ENCODE measurements at places on chromosomes 13 and 19.

DNA sequence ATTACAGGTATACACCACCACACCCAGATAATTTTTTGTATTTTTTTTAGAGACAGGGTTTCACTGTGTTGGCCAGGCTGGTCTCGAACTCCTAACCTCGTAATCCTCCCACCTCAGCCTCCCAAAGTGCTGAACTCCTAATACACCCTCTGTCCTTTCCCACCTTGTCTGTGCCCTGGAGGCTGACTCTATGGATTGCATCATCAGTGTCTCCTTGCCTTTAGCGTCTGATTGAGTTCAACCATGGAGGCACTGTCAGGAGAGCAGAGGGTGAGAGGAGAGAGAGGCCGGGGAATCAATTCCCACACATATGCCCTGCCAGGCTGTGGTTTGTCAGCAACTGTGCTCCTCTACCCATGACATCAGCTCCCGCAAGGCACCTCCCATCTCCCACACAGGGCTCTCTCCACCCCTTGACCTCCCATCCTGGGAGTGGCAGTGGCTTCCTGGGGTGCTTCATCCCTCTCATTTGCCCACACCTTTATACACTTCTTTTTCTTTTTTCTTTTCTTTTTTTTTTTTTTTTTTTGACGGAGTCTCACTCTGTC lies 12.6 kb upstream of the LILRB4 start:
- DNase-seq, result no peak

GRCh38 chr13:25085125-25085742 lies 10.7 kb upstream of the PABPC3 start:
- peak; percentile 35 for DNase-seq

DNA sequence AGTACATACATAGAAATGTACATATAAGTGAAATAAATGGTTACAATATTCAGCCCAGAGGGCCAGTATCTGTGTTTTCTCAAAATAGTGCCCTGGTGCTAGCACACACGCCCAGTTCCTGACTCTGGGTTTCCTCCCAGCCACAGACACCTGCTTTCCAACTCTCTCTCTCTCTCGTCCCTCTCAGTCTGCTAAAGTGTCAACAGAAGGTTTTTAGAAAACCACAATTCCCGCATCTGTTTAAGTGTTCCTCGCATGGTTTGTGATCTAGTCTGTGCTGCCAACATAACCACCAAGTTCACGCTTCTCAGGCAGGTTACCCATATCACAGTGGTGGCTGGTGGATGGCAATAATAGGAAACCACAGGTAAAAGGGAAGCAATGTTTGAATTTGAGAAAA lies 17.8 kb upstream of the UPF3A start:
- DNase-seq, result no peak

- no peak for DNase-seq
These were observed 3.9 kb downstream of the COG3 start for GRCh38 chr13:45468635-45469034.

DNA sequence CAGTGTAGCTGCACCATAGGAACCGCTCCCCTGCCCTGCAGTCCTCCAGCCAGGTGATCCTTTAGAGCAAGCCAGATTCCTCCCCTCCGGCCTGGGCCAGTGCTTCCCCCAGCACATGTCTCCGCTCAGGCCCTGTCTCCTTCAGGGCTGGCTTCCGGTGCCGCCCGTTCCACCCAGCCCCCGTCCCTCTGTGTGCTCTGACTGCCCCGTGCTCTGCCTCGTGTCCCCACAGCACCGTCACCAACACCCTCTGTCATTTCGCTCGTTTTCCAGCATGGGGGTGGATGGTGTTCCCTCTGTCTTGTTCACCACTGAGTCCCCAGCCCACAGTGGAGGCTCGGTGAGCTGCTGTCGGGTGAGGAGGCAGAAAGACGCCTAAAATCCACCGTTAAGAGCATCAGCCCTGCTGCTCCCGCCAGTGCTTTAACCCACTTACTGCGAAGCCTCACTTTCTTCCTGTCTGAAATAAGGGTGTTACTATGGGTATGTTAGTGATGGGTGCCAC lies 54.5 kb downstream of the TSSK6 start:
- peak; percentile 49 for DNase-seq

GRCh38 chr19:49409441-49410029 lies 13.7 kb downstream of the PTH2 start:
- DNase-seq, result no peak

DNA sequence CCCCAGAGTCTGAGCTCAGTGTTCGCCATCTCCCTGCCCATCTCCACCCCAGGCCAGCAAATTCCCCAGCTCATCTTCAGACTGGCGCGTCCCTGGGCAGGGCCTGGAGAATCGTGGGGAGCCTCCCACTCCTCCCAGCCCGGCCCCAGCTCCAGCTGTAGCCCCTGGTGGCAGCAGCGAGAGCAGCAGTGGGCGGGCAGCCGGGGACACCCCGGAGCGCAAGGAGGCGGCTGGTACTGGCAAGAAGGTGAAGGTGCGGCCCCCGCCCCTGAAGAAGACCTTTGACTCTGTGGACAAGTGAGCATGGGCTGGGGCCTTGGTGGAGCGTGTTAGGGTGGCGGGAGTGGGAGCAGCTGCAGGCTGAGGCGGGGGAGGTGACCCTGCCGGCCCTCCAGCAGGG lies 8.4 kb upstream of the PRR19 start:
- DNase-seq, result no peak

GRCh38 chr13:50916701-50917184 lies 7.2 kb downstream of the RNASEH2B start:
- no peak for DNase-seq

GRCh38 chr13:76795701-76796695 lies 90.2 kb downstream of the KCTD12 start:
- no peak for DNase-seq

DNA sequence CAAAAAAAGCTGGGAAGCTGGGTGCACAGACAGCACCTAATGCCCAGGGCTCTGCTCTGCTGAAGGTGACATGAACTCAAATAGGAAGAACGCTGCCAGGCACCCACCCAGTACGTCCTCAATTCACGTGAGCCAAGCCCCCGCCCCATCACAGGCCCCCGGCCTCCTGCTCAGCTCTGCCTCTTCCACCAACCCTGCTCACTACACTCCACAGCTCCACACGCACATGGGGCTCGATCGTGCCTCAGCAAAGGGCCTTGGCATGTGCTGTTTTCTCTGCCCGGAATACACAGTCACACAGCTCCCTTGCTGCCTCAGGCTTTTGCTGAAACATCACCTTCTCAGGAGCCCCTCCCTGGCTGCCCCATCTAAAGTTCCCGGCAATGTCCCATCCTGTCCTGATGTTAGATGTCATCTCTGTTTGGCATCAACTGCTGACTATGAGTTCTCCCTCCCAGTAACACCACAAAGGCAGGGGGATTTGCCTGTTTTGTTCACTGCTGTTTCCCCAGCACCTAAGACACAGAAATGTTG lies 2.3 kb downstream of the ATP13A1 start:
- DNase-seq, result no peak
